ENCODE measurements at places on chromosomes 2 and 18. TPM values are rescaled to one million over a fixed set of nuclear protein-coding genes. Genes with fewer than 3 reads are reported as not detected.

- H3K27me3 ChIP-seq = no peaks in the 10 kb centered on the region
- no peak overlapping the region for H3K4me3 ChIP-seq
- H3K36me3 ChIP-seq = peaks cover 31% of the 10 kb centered on the region
- H3K4me1 ChIP-seq = peaks cover 80% of the 10 kb centered on the region
- H3K27ac ChIP-seq = peak overlapping the region; percentile 42
Observed at GRCh38 chr2:136110526-136110925, 7.4 kb downstream of the CXCR4 start.

DNA sequence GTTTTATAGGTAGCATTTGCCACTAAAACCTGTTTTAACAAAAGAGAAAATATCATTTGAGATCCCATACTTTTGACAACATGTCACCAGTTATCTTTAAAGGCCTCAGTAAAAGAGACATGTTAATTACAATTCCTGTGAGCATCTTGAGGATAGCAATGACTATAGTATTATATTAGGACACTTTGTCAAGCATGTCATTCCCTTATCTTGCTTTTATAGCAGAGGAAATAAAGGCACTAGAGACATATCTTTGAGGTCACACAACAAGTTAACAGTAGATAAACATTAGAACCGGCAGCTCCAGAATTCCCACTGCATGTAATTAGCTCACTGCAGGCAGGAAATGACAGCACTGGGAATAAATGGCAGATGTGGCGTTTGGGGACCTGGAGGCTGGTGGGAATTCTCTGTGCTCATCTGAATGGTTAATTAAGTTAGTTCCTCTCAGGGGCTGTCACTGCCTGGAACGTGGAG, 25.9 kb downstream of the LYPD6B start:
- H3K4me3 ChIP-seq = no peak overlapping the region
- no peaks in the 10 kb centered on the region for H3K27me3 ChIP-seq
- no peak overlapping the region for H3K27ac ChIP-seq

DNA sequence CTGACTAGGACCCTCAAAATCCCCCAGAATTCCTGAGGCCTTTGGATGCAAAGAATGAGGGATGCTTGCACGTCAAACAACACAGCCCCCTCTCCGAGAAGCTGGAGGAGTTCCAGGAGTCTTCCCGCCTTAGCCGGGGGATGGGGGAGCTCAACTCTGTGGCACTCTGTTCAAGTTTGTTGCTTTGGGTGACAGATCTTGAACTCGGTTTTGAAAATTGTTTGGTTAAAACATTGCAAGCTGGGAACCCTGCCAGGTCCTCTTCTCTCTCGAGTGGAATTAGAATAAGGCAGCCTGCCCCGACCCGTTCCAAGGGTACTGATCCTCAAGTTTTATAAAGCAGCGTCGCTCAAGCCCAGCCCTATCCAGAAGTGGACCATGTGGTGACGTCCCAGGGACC, 244.1 kb downstream of the LOXHD1 start:
- no peak for DNase-seq
- H3K27me3 ChIP-seq = no peaks in the 10 kb centered on the region
- H3K4me1 ChIP-seq = no peaks in the 10 kb centered on the region
- no peaks in the 10 kb centered on the region for H3K36me3 ChIP-seq
- H3K4me3 ChIP-seq = no peak overlapping the region

BCL11A gene
- total RNA-seq = 383 TPM

UCN gene
- total RNA-seq = 3.6 TPM

NPHP1 gene
- 2.4 TPM for total RNA-seq

RMDN2 gene
- 6.6 TPM for total RNA-seq

GRCh38 chr2:96832754-96833507, 10.9 kb downstream of the ANKRD23 start:
- no peaks in the 10 kb centered on the region for H3K27me3 ChIP-seq
- peak overlapping the region; percentile 13 for H3K27ac ChIP-seq
- H3K4me1 ChIP-seq = no peaks in the 10 kb centered on the region
- H3K36me3 ChIP-seq = no peaks in the 10 kb centered on the region
- no peak overlapping the region for H3K4me3 ChIP-seq

DNA sequence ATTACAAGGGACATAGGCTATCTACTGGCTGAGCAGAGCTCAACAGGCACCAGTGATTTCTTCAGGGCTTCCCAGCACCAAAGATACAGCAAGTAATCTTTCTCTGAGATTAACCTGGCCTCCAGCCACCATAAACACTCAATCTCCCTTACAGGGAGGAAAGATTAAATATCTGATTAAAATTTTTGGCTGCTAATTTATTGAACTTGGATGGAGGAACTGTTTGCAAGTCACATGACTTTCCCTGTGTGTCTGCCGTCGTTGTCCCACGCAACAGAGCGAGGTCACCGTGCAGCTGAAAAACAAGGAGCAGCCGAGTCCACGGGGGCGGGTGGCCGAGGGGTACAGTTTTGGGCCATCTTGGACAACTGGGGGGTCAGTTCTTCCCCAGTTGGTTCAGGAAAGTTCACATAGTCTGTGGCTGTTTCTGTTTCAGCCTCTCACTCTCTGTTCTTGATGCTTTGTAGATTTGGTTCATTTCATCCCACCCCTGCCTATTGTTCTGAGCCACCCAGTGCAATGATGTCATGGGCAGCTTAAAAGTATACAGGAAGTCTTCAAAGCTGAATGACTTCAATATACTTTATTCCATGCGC, 186.8 kb upstream of the CTAGE1 start:
- no peak overlapping the region for H3K27ac ChIP-seq
- no peaks in the 10 kb centered on the region for H3K36me3 ChIP-seq
- no peak overlapping the region for H3K4me3 ChIP-seq
- peaks cover 4% of the 10 kb centered on the region for H3K27me3 ChIP-seq
- no peak for DNase-seq
- no peaks in the 10 kb centered on the region for H3K4me1 ChIP-seq

AQP12A gene
- not detected for total RNA-seq

LRP1B gene
- not detected for total RNA-seq

- no peak overlapping the region for H3K4me3 ChIP-seq
- H3K27me3 ChIP-seq = no peaks in the 10 kb centered on the region
- H3K27ac ChIP-seq = no peak overlapping the region
- H3K4me1 ChIP-seq = no peaks in the 10 kb centered on the region
- no peak for DNase-seq
Observed at GRCh38 chr18:58104096-58104495, 60.1 kb downstream of the NEDD4L start.

DNA sequence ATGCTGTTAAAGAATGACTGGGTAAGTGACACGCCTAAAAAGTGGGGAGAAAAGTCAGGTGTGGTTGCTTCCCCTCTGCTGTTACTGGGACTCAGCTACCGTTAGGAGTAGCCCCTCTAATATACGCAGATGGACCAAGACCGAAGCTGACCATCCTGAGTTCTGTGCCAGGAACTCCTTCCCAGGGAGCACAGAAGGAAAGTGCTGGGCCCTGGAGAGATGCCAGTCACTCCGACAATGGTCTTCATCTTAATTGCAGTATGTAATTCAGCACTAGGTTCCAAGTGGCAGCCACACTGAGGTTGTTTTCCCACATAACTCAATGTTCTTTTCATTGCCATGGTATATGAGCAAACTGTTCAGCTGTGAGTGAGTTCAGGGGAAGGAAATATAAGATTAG, 19.6 kb upstream of the TMEM200C start:
- H3K36me3 ChIP-seq = no peaks in the 10 kb centered on the region
- no peak overlapping the region for H3K27ac ChIP-seq
- no peaks in the 10 kb centered on the region for H3K4me1 ChIP-seq
- H3K4me3 ChIP-seq = no peak overlapping the region
- peaks cover 2% of the 10 kb centered on the region for H3K27me3 ChIP-seq

ANO7 gene
- total RNA-seq = 1.8 TPM

GRCh38 chr2:144943986-144944385, 424.1 kb upstream of the ZEB2 start:
- no peak overlapping the region for H3K27ac ChIP-seq
- H3K4me3 ChIP-seq = no peak overlapping the region
- no peaks in the 10 kb centered on the region for H3K36me3 ChIP-seq
- H3K4me1 ChIP-seq = no peaks in the 10 kb centered on the region
- H3K27me3 ChIP-seq = no peaks in the 10 kb centered on the region

GRCh38 chr2:242032780-242033656, 163.5 kb downstream of the RTP5 start:
- no peak overlapping the region for H3K4me3 ChIP-seq
- no peak overlapping the region for H3K27ac ChIP-seq
- H3K36me3 ChIP-seq = no peaks in the 10 kb centered on the region
- DNase-seq = no peak
- peaks cover 10% of the 10 kb centered on the region for H3K4me1 ChIP-seq

DNA sequence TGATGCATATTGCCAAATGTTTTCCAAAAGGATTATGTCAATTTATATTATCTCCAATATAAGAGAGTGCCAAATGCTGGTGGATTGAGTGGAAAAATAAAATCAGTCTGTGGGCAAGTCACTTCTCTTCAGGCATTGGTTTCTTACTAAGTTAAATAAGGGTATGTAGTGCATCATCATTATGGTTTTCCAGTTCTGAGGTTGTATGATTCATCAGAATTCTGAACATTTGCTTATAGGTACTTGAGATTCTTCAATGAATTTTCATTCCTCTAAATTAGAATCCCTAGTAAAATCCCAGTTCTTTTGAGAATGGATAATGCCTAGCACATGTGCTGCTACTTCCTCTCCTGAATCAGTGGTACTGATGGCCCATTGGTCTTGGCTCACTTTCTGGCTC, 188.9 kb upstream of the OSR1 start:
- H3K4me1 ChIP-seq = no peaks in the 10 kb centered on the region
- no peak for DNase-seq
- H3K36me3 ChIP-seq = no peaks in the 10 kb centered on the region
- H3K27ac ChIP-seq = no peak overlapping the region
- H3K4me3 ChIP-seq = no peak overlapping the region

FOXI3 gene
- not detected for total RNA-seq

GRCh38 chr2:21610304-21610703, 486.5 kb downstream of the TDRD15 start:
- H3K27me3 ChIP-seq = no peaks in the 10 kb centered on the region
- H3K4me1 ChIP-seq = no peaks in the 10 kb centered on the region
- no peak for DNase-seq
- H3K4me3 ChIP-seq = no peak overlapping the region

UGT1A3 gene
- not detected for total RNA-seq

GRCh38 chr2:143946436-143947391, 573.2 kb downstream of the ZEB2 start:
- H3K4me3 ChIP-seq = no peak overlapping the region
- no peak overlapping the region for H3K27ac ChIP-seq
- H3K36me3 ChIP-seq = no peaks in the 10 kb centered on the region
- H3K4me1 ChIP-seq = no peaks in the 10 kb centered on the region

GRCh38 chr18:63562284-63562683, 20.1 kb downstream of the SERPINB12 start:
- no peak for DNase-seq
- H3K27me3 ChIP-seq = no peaks in the 10 kb centered on the region
- no peak overlapping the region for H3K4me3 ChIP-seq
- H3K27ac ChIP-seq = no peak overlapping the region

DNA sequence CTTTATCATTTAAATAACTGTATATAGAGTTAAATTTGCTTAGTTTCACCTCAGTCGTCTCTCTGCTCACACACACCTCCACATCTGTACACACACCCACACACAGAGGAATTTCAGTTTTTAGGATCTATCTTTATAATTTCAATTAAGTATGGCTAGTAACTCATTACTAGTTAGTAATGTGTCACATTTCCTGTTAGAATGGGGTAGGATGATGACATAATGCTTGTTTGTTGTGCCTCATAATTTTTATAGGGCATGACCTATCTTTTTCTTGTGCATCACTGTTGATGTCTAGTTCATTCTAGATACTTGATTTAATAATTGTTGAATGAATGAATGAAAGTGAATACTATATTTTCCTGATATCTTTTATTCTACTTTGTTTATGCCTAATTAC, 108.6 kb downstream of the AGPS start:
- H3K4me3 ChIP-seq = no peak overlapping the region
- H3K36me3 ChIP-seq = peaks cover 15% of the 10 kb centered on the region
- DNase-seq = no peak
- no peaks in the 10 kb centered on the region for H3K27me3 ChIP-seq

DNA sequence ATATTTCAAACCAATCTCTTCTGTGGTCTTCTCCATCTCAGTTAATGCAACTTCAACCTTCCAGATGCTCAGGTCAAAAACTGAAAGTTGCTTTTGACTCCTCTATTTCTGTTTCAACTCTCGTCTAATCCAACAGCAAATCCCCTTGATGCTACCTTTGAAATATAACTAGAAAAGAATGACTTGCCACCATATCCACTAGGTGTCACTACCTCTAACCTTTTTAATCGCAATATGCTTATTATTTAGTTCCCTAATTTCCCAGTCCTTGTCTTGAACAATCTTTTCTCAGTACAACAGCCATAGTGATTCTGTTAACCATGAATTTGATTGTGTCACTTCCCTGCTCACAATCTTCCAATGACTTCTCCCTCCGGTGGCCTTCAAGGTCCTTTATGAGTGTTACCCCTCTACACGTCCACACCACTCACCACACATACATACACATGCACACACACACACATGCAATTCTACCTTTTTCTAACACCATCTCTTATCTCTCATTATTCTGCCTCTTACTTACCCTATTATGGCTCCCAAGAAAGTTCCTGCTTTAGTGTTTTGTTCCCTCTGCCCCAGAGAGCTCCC, 245.5 kb upstream of the KCNJ3 start:
- DNase-seq = no peak
- H3K36me3 ChIP-seq = no peaks in the 10 kb centered on the region
- H3K27me3 ChIP-seq = no peaks in the 10 kb centered on the region
- no peak overlapping the region for H3K27ac ChIP-seq
- no peaks in the 10 kb centered on the region for H3K4me1 ChIP-seq
- no peak overlapping the region for H3K4me3 ChIP-seq

DNA sequence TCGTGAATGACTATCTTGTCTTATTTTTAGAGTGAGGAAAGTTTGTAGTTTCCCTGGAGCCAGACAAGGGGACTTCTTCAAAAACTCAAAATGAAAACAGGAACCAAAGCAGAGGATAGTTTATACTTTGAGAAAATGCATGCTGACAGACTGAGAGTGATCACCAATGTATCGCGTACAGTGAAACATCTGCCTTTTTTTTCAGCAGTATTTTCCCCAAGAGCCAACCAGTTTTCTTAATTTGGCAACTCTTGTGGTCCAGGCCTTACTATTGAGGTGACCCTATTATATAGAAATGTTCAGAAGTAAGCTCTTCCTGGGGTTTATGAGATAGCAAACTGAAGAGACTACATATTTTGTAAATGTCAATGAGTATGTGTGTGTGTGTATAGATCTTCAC, 153.7 kb upstream of the VRK2 start:
- H3K4me1 ChIP-seq = no peaks in the 10 kb centered on the region
- no peak overlapping the region for H3K4me3 ChIP-seq
- peak; percentile 8 for DNase-seq
- H3K36me3 ChIP-seq = no peaks in the 10 kb centered on the region

DNA sequence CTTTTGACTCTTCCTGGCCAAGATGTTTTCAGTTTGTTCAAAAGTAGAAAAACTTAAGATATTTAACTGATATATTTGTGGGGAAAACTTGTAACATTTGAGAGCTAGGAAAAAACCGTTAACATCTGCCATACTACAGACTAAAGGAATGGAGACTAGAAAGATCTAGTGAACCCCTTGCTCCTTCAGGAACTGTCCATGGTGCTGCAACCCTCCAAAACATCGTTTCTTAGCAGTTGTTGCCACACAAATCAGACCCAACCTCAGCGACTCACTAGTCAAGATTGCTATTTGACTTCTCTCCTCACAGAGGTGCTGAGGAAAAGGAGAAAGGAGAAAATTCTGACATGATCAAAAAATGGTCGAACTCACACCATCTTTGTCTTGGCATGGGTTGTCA, 393.8 kb upstream of the LYPD1 start:
- no peak overlapping the region for H3K4me3 ChIP-seq
- H3K27me3 ChIP-seq = no peaks in the 10 kb centered on the region
- H3K27ac ChIP-seq = no peak overlapping the region

GRCh38 chr18:25830787-25831186, 259.6 kb downstream of the SS18 start:
- H3K36me3 ChIP-seq = no peaks in the 10 kb centered on the region
- no peak overlapping the region for H3K27ac ChIP-seq
- no peaks in the 10 kb centered on the region for H3K4me1 ChIP-seq
- no peaks in the 10 kb centered on the region for H3K27me3 ChIP-seq
- H3K4me3 ChIP-seq = no peak overlapping the region

Measured in B cell (primary cell).